ENCODE measurements at places on chromosomes 12 and 14. TPM values are rescaled to one million over a fixed set of nuclear protein-coding genes. Genes with fewer than 3 reads are reported as not detected.

FBLN5 gene
- 1.9 TPM for total RNA-seq

EPYC gene
- total RNA-seq = not detected

MYO1H gene
- total RNA-seq = 1.3 TPM

KRT79 gene
- total RNA-seq = not detected
